CD4-positive, alpha-beta T cell (primary cell): ENCODE measurements at places on chromosomes 4 and X.

- DNase-seq = no peak
Measured at GRCh38 chr4:174209341-174209740, 74.1 kb downstream of the FBXO8 start.

GRCh38 chrX:103773445-103773844, 3.2 kb upstream of the PLP1 start:
- DNase-seq = no peak

DNA sequence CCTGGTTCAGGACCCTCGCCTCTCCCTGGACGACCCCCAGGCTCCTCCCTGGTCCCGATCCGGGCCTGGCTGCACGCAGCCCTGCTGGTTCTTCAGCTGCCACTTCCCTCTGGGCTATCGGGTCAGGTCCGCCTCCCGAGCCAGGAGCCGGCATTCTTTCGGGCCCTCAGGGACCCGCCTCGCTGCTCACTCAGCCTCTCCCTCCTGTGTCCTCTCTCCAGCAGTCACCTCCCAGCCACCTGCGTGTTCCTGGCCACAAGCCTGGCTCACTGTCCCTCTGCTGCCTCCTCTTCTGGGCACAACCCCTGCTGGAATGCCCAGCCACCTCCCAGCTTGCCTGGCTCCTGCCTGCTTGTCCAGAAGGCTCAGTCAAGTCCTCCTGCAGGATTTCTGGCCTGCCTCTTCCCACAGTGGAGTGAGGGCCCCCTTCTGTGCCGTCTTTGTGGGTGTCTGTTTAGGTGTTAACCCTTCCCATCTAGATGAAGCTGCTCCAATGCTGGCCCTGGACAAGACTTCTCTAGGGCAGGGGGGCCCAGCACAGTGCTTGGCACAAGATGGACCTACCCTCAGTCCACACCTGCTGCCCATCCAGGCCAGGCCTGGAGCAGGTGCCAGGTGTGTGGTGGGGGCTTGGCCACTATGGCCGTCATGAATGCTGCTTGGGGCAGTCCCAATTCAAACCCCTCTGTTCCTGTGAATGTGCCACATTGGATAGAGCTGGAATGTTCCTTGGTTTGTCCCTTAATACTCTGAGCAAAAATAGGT, 2.2 kb downstream of the WFS1 start:
- no peak for DNase-seq

DNA sequence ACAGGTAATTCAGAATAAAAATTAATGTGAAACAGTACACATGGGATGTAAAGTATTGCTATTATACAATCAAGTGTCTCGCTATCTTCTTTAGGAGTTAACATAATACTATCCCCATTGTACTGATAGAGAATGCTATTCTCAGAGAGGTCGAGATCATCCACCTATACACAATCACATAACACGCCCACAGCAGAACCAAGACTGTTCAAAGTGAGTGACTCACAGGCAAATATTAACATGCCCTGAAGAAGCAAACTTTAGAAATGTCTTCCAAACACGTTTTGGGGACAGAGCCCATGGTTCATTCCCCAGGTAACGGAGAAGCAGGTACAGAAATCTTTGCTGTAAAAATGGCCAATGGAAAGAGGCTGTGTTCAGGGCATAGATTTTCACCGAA, 50.1 kb upstream of the PHKA2 start:
- no peak for DNase-seq

DNA sequence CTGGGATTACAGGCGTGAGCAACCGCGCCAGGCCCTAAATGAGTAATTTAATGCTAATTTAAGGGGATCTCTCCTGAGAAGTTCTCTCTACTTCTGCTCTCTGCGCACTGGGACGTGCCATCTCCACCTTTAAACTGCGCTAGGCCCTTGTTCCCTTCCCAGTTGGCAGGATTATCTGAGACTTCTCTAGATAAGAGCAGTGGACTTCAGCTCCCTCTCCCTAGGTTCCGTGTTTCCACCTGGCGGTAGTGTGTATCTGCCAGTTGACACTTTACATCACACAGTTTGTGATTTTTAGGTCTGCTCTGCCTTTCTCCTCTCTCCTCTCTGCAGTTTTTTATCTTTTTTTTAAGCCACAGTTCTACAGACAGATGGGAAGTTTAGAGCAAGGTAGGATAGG, 40.2 kb downstream of the ARHGAP10 start:
- no peak for DNase-seq

DNA sequence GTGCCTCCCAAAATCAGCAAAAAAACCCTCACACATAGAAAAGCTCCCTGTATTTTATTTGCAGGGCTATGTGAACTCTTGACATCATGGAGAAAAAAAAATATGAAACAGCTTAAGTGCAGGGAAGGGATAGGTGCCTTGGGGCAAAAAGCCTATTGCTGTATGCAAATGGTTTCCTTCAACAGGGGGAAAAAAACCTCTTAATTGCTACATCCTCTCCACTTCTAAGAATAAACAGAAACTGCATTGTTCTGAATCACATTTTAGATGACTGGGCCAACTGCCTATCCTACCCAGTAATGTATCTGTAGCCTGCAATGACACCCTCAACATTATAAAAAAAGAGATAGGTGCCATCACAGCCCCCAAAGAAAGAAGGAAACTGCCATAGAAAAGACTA, 229.4 kb upstream of the GALNTL6 start:
- no peak for DNase-seq

DNA sequence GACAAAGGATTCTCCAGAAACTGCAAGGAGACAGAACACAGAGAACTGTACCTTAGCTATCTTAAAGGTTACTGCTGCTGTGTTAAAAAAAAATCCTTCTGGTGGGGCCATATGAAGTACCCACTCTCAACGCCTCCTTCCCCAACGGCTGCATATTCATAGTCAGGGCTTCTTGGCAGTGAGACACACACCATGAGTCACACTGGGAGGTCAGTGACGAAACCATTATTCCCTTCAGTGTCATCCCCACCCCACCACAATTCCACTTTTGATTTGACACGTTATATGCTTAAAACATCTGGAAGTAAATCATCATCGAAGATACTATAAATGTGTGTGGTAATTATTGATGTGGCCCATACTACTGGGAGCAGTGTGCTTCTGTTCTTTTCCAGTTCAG, 271.5 kb downstream of the LDB2 start:
- DNase-seq = no peak

DNA sequence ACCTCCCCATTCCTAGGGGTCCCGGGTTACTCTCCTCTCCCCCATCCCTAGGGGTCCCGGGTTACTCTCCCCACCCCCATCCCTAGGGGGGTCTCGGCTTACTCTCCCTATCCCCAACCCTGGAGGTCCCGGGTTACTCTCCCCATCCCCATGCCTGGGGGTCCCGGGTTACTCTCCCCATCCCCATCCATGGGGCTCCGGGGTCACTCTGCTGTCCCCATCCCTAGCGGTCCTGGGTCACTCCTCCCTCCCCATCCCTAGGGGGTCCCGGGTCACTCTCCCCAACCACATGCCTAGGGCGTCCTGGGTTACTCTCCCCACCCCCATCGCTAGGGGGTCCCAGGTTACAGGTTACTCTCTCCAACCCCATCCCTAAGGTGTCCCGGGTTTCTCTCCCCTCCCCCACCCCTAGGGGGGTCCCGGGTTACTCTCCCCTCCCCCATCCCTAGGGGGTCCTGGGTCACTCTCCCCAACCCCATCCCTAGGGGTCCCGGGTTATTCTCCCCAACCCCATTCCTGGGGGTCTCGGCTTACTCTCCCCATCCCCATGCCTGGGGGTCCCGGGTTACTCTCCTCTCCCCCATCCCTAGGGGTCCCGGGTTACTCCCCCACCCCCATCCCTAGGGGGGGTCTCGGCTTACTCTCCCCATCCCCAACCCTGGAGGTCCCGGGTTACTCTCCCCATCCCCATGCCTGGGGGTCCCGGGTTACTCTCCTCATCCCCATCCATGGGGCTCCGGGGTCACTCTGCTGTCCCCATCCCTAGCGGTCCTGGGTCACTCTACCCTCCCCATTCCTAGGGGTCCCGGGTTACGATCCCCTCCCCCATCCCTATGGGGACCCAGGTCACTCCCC, 821 bp downstream of the ASMTL start:
- DNase-seq = no peak

DNA sequence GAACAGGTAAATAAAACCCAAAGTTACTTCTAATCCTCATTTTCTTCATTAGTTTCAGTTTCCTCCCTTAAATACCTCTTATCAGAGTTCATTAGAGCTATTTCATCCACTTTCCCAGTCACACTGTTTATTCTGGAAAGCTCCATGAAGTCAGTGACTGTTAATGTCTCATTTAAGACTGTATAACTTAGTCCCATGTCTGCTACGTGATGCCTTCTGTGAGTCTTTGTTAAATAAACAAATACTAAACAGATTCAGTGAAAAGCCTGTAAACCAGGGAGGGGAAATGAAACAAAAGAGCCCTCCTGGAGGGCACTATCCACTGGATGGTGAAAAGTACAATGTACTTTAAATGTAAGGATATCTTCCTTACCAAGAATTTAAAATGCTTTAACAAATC, 24.7 kb downstream of the ACE2 start:
- DNase-seq = no peak

DNA sequence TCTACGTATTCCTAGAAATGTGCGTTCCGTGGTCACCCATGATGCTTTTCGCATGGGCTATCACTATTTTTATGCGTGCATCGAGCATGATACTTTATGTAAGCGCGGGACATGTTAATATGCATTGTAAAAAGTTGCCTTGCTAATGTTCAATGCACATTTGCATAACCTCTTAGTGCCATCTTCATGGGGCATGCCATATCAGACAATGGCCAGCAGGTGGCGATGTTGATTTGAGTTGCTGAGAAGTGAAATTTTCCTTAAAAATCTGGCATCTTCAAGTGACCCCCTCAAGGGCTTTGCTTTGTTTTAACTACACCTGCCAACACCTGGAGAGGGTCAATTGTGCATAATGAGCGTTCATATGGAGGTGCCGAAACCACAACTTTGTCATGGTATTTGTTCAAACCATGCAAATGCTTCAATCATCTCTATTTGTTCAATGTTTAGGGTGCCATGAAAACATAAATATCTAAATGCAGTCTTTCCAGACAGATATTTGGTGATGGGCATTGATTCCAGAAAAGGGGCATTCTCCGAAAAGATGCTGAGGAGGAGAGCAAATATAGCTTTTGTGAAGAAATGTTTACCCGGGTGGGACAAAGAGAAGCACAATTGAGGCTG, 833.9 kb upstream of the PRKX start:
- DNase-seq = peak; percentile 49

GRCh38 chr4:14916554-14917297, 85.6 kb upstream of the CPEB2 start:
- DNase-seq = no peak

- no peak for DNase-seq
Measured at GRCh38 chr4:140344621-140345020, 28.8 kb upstream of the SCOC start.

GRCh38 chr4:90792696-90793095, 665.5 kb downstream of the CCSER1 start:
- no peak for DNase-seq

DNA sequence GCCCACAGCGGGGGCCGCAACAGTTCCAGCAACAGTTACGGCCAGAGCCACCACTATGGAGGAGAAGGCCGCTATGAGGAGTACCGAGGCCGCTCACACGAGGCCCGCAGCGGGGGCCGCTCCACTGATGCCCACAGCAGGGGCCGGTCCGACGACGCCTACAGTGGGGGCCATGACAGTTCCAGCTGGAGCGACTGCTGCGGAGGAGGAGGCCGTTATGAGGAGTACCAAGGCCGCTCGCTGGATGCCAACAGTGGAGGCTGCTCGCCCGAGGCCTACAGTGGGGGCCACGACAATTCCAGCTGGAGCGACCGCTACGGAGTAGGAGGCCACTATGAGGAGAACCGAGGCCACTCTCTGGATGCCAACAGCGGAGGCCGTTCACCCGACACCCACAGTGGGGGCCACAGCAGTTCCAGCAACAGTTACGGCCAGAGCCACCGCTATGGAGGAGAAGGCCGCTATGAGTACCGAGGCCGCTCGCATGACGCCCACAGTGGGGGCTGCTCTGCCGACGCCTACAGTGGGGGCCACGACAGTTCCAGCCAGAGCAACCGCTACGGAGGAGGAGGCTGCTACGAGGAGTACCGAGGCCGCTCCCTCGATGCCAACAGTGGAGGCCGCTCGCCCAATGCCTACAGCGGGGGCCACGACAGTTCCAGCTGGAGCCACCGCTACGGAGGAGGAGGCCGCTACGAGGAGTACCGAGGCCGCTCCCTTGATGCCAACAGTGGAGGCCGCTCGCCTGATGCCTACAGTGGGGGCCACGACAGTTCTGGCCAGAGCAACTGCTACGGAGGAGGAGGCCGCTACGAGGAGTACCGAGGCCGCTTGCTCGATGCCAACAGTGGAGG, 1.7 kb downstream of the RBMXL3 start:
- DNase-seq = no peak

DNA sequence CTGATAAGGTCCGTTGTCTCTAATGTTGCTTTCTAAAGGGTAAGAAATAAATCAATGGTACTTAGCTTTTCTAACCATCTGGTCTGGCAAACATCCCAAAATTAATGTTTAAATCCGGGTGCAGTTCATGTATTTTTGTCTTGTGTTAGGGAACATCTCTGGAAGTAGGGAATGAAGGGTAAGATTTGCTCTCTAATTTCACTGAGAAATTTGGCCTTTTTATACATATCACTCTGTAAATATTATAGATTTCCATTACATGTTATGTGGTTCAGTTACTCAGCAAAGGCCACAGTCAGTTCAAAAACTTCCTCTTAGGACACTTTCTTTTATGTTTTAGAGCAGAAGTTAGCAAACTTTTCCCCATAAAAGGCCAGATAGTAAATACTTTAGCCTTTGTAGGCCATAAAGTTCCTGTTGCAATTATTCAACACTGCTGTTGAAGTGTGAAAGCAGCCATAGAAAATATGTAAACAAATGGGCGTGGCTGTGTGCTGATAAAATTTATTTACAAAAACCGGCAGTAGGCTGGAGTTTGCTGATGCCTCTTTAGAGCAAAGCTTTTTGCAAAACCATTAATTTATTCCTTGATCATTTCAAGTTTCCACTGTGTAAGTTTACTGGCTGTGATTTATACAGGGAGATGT, 218.1 kb downstream of the ANTXR2 start:
- no peak for DNase-seq

GRCh38 chr4:84342161-84342560, 156.9 kb downstream of the NKX6-1 start:
- DNase-seq = no peak

GRCh38 chr4:146510942-146511341, 10.8 kb downstream of the SLC10A7 start:
- no peak for DNase-seq

GRCh38 chrX:35380808-35381700, 417.1 kb upstream of the MAGEB16 start:
- no peak for DNase-seq
